ENCODE measurements at places on chromosomes 7 and 10. TPM values are rescaled to one million over a fixed set of nuclear protein-coding genes. Genes with fewer than 3 reads are reported as not detected.

The ACSL5 gene
- total RNA-seq, result 40.2 TPM

The RELN gene
- 22.0 TPM for total RNA-seq

The SPAM1 gene
- 0.28 TPM for total RNA-seq

The KLLN gene
- 0.53 TPM for total RNA-seq

The DYNC1I1 gene
- 2.5 TPM for total RNA-seq

The LHFPL3 gene
- total RNA-seq, result not detected

The TRPV6 gene
- total RNA-seq, result 3.5 TPM

The ENO4 gene
- total RNA-seq, result 0.43 TPM

The RBP3 gene
- total RNA-seq, result 0.53 TPM

The SDK1 gene
- 7.4 TPM for total RNA-seq

The POU6F2 gene
- total RNA-seq, result 0.88 TPM

The PRSS58 gene
- total RNA-seq, result not detected

The FXYD4 gene
- not detected for total RNA-seq

The FOXI2 gene
- not detected for total RNA-seq

The TMEM176A gene
- total RNA-seq, result 202 TPM

The FOXP2 gene
- 14.7 TPM for total RNA-seq

The ADARB2 gene
- total RNA-seq, result 0.13 TPM

The FANK1 gene
- 0.88 TPM for total RNA-seq

The PSD gene
- 13.1 TPM for total RNA-seq

The OR2A1 gene
- total RNA-seq, result not detected

The HPS1 gene
- 41.2 TPM for total RNA-seq

The JAKMIP3 gene
- 0.32 TPM for total RNA-seq
